Activated CD8-positive, alpha-beta memory T cell treated with anti-CD3 and anti-CD28 coated beads for 4 hours (primary cell): ENCODE measurements at places on chromosomes 1 and 21.

DNA sequence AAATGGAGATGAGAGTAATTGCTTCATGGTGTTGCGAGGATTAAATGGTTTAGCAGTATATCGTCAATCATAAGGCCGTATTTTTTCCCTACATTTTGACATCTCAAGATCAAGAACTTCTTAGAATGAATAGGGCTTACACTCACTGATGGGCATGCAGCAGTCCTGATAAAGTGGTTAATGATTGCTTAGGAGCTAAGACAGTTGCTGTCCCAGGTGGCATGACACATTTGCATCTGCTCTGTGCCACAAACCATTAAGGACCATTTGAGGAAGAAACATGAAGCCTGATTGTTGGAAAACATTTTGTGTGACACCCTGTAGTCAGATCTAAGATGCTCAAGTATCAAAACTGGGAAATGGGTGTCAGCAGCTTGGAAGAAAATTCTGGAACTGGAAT is 81.0 kb upstream of the SGIP1 start:
- DNase-seq = no peak

GRCh38 chr1:22096463-22096862 is 44.0 kb downstream of the CDC42 start:
- DNase-seq = no peak

GRCh38 chr1:6208723-6209660 is 3.1 kb downstream of the RNF207 start:
- DNase-seq = no peak

DNA sequence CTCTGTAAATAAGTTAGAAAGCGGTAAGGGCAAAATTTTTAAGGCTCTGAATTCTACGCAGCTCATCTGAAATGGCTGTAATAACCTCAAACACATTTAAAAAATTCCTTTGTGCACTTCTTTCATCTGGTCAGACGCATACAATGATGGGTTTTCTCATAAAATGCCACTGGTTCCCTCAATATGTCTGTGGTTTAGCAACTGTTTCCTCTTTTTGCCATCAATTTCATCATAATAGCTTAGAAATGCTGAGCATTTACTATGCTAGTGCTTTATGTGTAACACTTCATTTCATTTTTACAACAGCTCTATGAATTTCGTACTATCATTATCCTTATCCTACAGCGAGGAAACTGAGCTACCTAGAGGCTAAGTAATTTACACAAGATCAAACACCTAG is 35.3 kb upstream of the DMRTA2 start:
- DNase-seq = no peak

DNA sequence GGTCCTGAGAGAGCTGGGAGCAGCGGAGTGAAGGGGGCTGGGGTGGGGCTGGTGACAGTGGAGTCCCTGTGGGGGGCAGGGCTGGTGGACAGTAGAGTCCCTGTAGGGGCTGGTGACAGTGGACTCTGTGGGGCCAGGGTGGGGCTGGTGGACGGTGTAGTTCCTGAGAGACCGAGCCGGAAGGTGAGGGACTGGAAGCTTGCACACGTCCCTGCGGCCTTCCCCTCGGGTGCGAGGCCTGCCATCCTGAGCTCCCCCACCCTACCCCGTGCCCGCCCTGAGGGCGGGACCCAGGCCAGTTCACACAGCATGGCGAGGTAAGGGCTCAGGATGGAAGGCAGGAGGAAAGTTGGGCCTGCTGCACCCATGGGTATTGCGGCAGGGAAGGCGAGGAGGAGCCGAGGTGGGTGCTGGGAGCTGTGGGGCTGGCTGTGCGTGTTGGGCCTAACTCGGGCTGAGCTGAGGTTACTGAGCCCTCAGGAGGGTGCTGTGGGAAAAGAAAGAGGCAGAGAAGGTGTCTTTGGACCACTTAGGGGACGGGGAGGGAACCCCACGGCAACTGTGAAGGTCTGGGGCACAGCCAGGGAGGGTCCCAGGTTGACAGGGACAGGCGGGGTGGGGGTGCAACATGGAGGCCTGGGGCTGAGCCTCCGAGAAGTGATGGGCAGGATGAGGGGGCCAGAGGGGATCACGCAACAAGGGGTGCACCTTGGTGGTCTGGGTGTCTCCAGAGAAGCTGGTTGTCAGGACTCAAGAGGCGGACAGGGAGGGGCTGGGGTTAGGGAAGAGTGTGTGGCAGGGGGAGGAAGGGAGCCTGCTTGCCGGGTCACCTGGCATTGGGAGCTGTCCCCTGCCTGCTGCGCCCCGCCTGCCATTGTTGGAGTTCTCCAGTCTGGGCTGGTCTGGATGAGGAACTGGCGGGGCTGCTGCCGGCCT is 60.8 kb downstream of the PRKCZ start:
- DNase-seq = no peak

GRCh38 chr21:31383770-31384169 is 39.7 kb upstream of the TIAM1 start:
- no peak for DNase-seq

- DNase-seq = no peak
Measured at GRCh38 chr1:234734869-234735268, 124.9 kb upstream of the IRF2BP2 start.

- no peak for DNase-seq
Measured at GRCh38 chr1:155968051-155968400, 10.3 kb downstream of the ARHGEF2 start.

- no peak for DNase-seq
Measured at GRCh38 chr1:106676021-106676420, 380.5 kb upstream of the PRMT6 start.

GRCh38 chr1:244836135-244836521 is 670 bp downstream of the COX20 start:
- DNase-seq = no peak

DNA sequence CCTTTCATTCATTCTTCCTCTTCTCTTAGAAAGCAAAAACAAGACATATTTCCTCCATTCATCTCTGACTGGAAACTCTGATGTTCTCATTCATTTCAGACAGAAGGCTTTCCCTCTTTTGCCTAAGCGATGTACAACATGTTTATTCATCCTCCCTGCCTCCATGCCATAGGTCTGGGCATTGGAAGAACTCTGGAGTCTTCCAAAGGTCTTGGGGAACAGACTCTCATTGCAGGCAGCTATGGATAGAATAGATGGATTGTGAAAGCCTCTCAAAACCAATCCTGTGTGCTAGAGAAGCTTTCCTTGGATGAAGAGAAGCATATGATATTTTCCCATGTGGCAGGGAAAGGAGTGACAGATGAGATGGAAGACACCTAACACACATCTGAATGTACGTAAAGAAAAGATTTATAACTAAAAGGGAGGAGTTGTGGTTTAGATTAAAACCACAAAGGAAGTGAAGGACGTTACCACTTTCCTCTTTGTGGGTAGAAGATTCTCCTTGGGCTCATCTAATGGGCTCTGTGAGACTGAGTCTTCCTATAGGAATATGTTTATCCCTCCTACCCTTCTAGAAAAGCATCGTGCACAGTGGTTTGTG is 38.7 kb downstream of the BCL9 start:
- no peak for DNase-seq

GRCh38 chr1:187762118-187762517 is 933.4 kb downstream of the PLA2G4A start:
- DNase-seq = no peak

GRCh38 chr1:243268751-243269460 is 13.1 kb downstream of the SDCCAG8 start:
- no peak for DNase-seq

DNA sequence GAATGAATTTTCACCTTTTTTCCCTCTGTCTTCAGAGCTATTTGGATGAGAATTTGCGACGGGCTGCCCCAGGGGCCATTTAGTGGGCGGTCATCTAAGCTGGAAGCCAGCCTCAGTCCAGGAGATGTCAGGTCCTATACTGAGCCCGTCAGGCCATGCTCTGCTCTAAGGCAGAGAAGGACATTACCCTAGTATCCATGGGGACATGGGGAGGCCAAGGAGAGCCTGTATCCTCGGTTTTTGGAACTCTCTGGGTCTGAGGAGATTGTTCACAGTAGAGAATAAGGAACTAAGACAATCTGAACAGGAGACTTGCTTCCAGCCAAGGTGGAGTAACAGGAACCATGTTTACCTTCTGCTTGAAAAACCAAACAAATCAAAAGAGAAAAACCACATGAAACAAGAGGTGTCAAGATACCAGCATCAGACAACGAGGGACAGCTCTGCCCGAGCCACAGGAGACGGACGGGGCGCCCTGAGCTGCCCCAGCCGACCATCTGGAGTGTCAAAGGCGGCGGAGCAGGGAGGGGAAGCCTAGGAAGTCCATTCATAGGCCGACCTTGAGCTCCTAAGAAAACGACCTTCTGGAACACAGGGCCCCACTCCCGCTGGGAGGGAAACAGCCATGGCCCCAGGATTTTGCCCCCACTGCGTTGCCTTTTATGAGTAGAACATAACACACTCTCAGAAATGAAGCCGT is 20.0 kb upstream of the ADARB1 start:
- no peak for DNase-seq

- peak; percentile 62 for DNase-seq
Measured at GRCh38 chr21:43921979-43922945, 57.2 kb downstream of the AGPAT3 start.

- no peak for DNase-seq
Measured at GRCh38 chr1:180231936-180232335, 1.9 kb downstream of the LHX4 start.

GRCh38 chr1:165947797-165948455 is 120.5 kb downstream of the UCK2 start:
- DNase-seq = no peak

GRCh38 chr1:236465231-236465958 is 58.4 kb upstream of the LGALS8 start:
- no peak for DNase-seq

- DNase-seq = no peak
Measured at GRCh38 chr1:2192031-2192995, 2.3 kb downstream of the FAAP20 start.

DNA sequence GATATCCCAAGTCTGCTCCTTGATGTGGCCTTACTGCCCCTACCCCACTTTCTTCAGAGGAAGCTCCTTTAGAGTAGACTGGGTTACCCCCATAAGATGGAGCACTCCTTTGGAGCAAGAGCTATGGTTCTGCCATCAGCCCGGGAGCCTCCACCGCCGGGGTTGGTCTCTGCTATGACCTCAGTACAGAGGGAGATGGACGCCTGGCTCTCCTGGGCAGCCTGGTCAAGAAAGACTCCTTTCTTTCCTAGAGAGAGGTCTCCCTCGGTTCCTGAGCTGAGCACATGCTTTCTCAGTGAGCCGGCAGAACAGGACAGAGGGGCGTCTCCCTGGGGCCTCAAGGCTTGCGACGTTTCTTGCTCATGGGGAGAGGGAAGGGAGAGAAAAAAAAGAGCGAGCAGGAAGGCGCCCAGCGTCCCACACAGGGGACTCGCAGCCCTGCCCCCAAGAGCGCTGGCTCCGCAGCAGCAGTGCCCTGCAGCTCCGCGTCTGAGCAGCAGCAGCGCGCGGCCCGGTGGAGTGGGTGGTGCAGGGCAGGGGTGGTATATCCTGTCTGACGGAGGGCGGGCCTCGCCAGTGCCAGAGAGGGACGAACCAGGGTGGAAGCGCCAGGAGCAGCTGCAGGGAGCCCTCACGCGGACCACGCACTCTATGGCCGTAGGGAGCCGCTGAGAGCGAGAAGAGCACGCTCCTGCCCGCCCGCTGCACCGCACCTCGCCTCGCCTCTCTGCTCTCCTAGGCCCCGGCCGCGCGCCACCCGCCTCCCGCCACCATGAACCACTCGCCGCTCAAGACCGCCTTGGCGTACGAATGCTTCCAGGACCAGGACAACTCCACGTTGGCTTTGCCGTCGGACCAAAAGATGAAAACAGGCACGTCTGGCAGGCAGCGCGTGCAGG is at the start of gene PKP1:
TSS of gene PKP1 (plus strand) at position 576 of the 899 bp plus-strand sequence. CDS start at position 773, 197 bp downstream.
- DNase-seq = no peak

- no peak for DNase-seq
Measured at GRCh38 chr1:6505367-6506209, 14.1 kb upstream of the PLEKHG5 start.

GRCh38 chr1:22500471-22500870 is 48.8 kb downstream of the ZBTB40 start:
- DNase-seq = no peak

GRCh38 chr1:218377143-218377660 is 32.1 kb downstream of the TGFB2 start:
- peak; percentile 37 for DNase-seq

- peak; percentile 46 for DNase-seq
Measured at GRCh38 chr1:236142253-236143103, at the start of gene GPR137B. Gene GPR137B, plus strand, starts transcription at chr1:236142539. Its CDS starts 84 bp downstream, at chr1:236142623.
